C1 segment of cervical spinal cord (tissue), 14 donors: ENCODE measurements at places on chromosomes 1 and 21.

DNA sequence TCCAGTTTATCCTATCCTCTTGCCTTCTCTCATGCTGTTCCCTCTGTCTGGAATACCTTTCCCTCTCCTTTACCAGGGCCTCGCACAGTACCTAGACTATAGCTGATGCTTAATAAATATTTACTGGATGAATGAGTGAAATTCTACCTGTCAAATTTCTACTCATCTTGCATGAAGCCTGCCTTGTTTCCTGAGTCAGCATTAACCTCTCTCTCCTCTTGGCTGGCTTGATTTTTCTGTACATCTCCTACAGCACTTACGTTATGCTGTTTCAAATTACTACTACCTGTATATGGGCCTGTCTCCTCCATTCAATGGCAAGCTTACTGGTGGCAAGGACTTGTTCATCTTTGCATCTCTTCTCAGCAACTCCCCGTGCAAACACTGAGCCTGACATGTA, 130.8 kb downstream of the CAPN8 start:
- no peak for DNase-seq

GRCh38 chr1:101308935-101309333, 72.1 kb downstream of the S1PR1 start:
- no peak for DNase-seq

GRCh38 chr1:226572325-226572726, 23.8 kb downstream of the STUM start:
- no peak for DNase-seq

- DNase-seq: no peak
Observed at GRCh38 chr1:55131218-55131617, 83.9 kb downstream of the USP24 start.

DNA sequence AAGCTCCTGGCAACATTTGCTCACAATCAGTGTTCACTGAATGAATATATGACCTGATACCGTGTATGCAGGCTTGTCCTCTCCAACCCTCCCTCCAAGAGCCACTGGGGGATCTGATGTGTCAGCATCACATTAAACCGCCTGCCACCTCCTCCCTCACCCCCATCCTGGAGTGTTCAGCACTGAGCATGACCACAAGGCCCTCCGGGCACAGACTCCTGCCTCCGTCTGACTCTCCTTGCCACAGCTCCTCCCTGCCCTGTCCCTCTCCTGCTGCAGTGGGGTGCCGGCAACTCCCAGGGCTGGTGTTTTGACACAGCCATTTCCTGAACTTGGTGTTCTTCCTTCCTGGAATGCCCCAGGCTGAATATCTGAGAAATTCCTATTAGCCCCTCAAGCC, 136.7 kb downstream of the FCRL5 start:
- no peak for DNase-seq

DNA sequence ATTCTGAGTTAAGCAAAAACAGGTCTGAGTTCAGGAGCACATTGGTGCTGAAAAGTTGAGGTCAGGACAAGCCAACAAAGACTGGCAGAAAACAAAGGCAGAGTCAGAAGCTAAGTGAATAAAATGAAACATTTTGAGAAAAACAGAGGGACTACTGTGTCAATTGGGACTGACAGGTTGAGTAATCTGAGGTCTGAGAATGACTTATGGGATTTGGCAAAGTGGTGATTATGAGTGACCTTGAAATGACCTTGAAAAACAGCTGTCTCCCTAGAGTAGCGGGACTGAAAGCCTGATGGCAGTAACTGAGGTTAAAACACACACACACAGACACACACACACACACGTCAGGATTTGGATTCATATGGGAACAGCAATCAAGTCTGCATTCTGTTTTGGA, 8.8 kb upstream of the COG2 start:
- no peak for DNase-seq

DNA sequence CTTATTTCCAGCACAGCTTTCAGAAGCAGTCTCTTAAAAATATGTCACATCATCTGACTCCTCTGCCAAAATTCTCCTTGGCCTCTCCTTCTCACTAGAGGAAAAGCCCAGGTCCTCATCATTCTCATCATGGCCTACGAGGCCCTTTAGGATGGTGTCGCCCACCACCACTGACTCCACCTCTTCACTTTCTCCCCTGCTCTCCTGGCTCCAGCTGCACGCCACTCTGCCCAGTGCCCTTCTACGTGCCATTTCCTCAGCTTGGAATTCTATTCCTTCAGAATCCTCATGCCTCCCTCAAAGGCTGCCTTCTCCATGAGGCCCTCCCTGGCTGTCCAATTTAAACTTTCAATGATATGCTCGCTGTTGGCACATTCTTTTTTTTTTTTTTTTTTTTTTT, 25.3 kb upstream of the BTG2 start:
- DNase-seq: no peak

DNA sequence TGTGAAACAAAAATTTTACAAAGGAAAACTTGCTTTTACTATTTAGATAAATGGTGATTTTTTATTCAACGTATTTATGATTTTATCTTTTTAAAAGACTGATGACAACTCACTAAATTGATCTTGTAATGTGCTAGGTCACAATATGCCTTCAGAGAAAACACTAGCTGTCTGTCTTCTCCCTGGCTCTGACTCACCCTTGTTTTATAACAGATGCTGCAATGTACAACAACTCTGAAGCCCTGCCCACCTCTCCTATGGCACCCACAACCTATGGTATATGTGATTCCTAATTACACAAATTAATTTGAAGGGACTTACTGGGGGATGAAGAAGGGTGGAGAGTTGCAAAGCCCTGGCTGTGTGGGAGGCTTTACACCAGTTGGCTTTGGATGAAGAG, 24.7 kb upstream of the HSD17B7 start:
- no peak for DNase-seq

DNA sequence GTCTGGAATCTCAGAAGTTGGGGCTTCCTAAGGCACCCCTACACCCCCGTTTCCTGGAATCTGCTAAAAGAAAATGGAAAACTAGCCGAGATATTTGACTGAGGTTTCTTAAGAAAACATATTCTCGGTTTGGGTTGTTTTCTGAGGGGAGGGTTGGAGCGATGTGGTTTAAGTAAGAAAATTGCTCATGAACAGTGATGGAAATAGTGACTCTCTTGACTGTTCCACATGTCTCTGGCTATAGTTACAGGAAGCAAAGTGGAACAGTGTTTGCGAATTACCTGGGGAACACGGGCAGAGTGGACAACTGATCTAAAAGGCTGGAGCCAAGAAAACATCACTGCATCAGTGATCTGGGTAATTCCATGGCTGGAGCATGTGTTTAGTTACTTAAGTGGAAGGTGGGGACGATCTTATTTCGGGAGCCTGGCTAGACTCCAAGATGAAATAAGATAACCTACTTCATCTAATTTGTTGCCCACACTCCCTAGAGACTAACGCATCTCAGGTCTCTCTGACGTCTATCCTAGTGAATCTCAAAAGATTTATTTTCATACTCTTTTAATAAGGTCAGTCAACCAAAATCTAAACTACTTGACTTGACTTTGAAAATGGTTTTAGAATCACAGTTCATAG, 92.4 kb downstream of the KCNJ15 start:
- DNase-seq: no peak

GRCh38 chr1:200670242-200671118, 773 bp upstream of the DDX59 start:
- DNase-seq: no peak

DNA sequence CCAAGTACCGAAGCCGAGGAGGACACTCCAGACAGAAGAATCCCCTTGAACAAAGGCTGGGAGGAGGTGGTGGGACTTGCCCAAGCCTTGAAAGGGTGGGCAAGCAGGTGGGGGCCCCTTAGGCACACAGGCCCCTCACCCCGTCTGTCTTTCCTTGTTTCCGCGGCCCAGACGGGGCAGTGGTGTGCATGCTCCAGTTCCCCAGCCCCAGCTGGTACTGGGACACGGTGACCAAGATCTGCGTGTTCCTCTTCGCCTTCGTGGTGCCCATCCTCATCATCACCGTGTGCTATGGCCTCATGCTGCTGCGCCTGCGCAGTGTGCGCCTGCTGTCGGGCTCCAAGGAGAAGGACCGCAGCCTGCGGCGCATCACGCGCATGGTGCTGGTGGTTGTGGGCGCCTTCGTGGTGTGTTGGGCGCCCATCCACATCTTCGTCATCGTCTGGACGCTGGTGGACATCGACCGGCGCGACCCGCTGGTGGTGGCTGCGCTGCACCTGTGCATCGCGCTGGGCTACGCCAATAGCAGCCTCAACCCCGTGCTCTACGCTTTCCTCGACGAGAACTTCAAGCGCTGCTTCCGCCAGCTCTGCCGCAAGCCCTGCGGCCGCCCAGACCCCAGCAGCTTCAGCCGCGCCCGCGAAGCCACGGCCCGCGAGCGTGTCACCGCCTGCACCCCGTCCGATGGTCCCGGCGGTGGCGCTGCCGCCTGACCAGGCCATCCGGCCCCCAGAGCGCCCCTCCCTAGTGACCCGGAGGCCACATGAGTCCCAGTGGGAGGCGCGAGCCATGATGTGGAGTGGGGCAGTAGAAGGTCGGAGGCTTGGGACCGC, 50.8 kb downstream of the OPRD1 start:
- DNase-seq: no peak
